Foreskin fibroblast (primary cell): ENCODE measurements at places on chromosomes 4 and X.
A peak's percentile ranks its signal among the peaks of the same experiment; 100 is the strongest.

GRCh38 chrX:17944833-17945497 is 83.9 kb upstream of the RAI2 start:
- no peak for DNase-seq

DNA sequence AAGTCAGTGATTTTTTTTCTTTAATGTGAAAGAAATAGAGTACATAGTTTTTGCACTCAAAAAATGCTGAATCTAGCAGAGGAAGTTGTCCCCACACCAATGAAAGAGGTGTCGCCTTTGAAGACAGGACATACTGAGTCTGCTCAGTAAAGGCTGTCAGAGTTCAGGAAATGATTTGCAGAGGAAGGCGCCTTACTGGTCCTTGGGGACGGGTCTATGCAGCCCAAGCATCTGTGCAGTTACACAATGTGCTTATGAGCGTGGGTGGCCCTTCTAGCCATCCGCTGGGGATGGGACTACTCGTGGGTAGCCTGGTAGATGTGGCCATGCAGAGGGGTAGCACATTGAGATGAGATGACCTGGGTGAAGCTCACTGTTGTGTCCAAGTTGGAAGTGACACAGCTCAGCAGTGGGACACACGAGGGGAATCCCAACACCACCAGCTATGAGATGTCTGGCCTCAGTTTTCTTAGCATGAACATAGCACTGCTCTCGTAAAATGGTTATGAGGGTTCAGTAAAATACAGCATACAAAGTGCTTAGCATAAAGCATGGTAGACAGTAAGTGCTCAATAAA is 116.5 kb upstream of the RBPJ start:
- DNase-seq: no peak

GRCh38 chr4:830601-831482 is 4.9 kb upstream of the CPLX1 start:
- DNase-seq: no peak

- DNase-seq: no peak
These were observed 20.1 kb downstream of the IGFBP7 start for GRCh38 chr4:57090079-57090478.

DNA sequence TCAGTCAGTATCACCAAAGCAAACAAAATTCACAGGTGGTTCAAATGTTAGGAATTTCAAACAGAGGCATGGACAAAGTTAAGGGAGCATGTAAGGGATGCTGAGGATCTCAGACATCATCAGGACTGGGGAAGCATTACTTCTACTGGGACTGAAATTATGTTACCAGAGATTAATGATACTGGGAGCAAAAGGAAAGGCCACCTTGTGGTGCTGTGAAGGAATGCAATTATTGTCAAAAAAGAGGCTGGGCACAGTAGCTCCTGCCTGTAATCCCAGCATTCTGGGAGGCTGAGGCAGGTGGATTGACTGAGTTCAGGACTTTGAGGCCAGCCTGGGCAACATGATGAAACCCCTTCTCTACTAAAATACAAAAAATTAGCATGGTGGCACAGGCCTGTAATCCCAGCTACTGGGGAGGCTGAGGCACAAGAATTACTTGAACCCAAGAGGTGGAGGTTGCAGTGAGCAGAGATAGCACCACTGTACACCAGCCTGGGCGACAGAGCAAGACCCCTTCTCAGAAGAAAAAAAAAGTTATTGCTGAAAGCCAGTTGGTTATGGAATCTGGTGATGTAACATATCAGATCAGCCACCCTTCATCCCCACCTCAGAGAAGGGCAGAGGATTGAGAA is 954.3 kb downstream of the PCDH7 start:
- peak; percentile 9 for DNase-seq

DNA sequence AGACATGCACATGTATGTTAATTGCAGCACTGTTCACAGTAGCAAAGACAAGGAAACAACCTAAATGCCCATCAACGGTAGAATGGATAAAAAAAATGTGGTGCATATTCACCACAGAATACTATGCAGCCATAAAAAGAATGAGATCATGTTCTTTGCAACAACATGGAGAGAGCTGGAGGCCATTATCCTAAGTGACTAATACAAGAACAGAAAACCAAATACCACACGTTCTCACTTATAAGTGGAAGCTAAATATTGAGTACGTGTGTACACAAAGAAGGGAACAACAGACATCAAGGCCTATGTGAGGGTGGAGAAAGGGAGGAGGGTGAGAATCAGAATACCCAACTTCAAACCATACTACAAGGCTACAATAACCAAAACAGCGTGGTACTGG is 17.4 kb upstream of the LNX1 start:
- no peak for DNase-seq

DNA sequence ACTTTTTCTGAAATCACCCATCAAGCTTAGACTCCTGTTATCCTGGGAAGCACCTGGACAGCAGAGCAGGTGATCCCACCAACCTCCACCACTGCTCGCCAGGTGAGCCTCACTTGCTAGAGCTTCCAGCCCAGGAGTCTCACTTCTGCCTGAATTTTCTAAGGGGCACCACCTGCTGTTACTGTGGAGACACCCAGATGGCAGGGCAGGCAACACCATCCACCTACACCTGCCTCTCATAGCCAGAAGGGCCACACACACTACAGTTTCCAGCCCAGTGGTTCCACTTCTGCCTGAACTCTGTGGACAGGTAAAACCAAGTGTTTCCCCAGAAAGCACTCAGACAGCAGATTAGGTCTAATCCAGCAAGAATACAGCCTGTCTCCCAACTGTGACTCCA is 262.0 kb downstream of the ARAP2 start:
- no peak for DNase-seq

DNA sequence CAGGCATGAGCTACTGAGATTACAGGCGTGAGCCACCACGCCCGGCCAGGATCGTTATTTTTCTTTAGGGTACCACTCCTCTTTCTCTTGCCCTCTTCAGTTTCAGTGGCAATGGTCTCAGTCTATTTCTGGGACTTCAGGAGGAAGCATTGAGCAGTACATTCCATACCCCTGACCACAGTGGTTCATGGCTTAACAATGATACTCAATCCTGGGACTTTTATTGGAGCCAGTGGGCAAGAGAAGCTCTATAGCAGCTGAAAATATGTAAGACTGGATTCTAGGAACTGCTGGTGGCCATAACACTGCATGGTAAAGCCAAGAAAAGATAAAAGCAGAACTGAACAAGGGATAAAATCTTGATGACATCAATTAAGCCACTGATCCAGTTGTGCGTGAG is 5.8 kb upstream of the CCNA2 start:
- DNase-seq: peak; percentile 45

DNA sequence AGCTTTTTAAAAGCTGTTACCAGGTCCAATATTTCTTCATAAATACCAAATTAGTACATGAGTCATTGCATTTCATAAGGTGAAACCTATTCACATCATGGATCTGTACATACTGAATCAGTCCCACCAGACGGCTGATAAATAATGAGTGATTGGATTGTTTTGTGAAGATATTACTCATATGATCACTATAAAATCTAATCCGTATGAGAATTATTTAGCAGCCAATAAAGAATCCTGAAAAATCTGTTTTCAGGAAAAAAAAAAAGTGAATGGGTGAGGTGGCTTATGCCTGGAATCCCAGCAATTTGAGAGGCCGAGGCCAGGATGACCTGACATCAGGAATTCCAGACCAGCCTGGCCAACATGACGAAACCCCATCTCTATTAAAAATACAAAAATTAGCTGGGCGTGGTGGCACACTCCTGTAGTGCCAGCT is 438.1 kb downstream of the INPP4B start:
- peak; percentile 85 for DNase-seq
